ENCODE measurements at places on chromosomes 4 and X.

GRCh38 chr4:159400558-159401225, 297.8 kb downstream of the RAPGEF2 start:
- peak; percentile 44 for DNase-seq

GRCh38 chr4:19580095-19580494, 671.6 kb upstream of the SLIT2 start:
- no peak for DNase-seq

DNA sequence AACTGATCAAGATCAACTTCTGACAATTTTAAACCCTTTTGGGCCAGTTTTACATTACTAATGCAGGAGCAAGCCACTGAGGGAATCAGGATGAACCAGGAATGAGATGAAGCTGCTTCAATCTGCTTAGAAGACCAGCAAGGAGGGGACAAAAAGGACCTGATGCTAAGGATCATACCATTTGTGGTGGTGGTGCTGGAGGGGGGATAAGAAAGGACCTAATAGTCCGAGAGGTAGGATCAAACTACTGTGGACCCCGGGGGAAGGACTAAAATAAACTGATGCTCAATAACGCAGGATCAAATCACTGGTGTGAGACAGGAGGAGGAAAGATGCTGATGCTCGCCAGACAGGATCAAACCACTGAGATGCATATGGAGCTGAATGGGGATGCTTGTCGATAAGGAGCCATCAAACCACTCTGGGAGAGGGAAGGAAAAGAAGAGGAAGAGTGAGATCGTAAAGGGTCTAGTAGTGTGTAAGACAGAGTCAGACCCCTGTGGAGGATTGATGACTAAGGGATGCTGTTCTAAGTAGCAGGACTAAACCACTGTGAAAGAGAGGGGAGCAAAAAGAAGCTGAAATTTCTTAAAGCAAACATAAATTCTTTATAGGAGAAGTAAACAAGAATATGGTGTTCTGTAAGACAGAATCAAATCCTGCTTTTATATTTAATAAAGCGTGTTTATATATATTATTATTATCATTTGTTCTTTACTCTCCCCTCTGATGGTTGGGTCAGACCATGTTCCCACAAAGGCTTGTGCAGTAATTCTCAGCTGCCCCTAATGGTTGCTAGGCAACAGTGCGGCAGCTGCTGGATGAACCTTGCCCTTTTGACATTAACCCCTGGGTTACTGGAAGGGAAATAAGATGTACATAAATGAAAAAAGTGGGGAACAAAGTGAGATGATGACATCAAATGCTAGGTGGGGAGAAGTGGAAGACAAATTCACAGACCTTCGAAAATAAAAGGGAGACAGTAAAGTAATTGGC, 432.5 kb upstream of the FGF16 start:
- no peak for DNase-seq

DNA sequence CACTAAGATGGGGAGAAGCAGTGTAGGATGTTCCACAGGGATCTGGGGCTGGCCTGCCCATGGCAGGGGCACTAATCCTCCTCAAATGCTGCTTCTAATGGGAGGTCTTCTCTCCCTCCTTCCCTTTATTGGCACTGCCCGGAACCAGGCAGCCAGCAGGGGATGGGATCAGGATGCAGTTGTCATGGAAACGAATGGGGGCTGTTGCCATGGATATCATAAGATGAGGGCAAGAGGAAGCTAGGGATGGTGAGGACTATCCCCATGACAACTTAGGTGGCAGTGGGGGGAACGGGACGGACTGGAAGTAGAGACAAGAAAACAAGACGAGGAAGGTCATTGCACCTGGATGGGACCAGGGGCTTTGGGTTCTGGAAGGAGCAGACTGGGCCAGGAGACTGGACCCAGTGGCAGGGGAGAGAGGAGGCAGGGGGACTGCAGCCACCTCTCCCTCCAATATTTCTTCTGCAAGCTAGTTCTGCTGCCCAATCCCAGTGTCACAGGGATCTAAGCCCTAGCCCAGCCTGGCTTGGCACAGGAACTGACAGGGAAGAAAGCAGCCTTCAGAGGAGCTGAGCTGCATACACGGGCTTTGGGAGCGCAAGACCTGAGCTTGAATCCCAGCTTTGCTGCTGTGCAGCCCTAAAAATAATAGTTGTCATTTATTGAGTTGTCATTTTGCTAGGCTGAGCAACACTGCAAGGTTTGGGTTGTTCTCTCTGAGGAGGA, 19.0 kb downstream of the IQSEC2 start:
- DNase-seq = no peak

DNA sequence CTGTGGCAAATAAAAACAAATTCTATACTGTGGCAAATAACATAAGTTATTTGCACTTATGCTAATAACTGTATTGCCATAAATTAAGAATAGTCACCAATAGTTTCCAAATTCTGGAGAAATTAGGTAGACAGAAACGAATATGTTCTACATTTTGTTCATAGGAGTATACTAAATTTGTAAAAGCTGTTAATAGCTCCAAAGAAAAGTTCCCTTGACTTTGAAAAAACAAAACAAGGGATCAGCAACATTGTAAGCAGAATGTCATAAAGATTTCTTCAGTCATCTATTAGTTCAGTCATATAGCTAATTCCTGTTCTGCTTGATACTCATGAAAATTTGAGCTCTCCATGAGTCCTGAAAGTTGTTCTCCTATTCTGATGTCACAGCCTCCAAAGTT, 1472.8 kb downstream of the C4orf33 start:
- no peak for DNase-seq

GRCh38 chrX:25427873-25428555, 412.2 kb upstream of the ARX start:
- no peak for DNase-seq

DNA sequence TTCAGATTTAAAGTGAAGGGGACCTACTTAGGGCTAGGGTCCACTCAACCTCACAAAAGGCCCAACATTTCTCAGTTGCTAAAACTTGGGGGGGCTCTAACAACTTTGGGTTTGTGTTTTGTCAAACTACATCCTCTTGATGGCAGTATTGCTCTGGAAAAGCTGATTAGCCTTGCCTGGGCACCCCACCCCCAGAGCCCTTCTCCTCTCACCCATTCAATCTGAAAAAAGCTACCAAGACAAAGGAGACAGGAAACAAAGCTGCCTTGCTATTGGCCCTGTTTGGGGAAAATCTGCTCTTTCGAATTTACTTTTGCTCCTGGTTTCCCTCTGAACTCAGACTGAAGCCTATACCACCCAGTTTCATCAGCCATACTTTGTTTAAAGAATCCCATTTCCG, 195.2 kb upstream of the STK26 start:
- DNase-seq = peak; percentile 27

DNA sequence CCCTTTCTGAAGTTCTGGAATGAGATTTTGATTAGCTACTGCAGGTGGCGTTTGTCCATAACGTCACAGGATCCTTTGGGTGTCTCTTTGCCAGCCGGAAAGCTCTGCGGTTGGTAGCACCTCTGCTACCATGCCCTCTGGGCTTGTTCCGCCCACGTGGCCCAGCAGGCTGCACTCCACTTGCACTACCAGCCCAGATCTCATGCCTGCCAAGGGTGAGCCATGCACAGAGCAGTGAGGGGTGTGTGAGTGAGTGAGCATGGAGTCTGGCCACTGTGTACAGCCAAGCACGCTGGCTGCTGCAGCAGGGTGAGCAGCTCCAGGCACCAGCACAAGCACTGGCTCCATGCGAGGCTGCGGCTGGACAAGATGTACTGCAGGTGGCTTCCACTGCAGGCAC, 6.6 kb upstream of the HNRNPD start:
- DNase-seq = no peak

DNA sequence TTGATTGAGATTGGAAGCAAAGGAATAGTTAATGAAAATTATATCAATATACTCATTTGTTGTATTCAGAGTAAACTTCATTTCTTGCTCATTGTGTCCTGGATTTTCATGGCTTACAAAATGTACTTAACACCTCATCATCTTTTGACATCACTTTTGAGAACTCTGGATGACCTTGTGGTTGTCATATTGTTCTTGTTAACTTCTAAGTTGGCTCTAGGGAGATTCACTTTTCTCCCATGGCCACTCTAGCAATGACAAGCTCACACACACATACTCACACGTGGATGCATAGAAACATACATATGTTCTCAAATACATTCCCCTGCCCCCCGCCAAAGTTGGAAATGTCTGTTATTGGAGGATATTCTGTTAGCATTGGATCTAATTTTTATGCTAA, 15.3 kb downstream of the PHEX start:
- DNase-seq = no peak

Data from suppressor macrophage treated with lipopolysaccharide for 1 hour (primary cell).